Hematopoietic multipotent progenitor cell treated with erythropoietin and hydrocortisone succinate and interleukin-3 and kit ligand, for 15 days (in vitro differentiated cells): ENCODE measurements at places on chromosomes 6 and 20.

- peak; percentile 15 for DNase-seq
Measured at GRCh38 chr6:159633196-159633595, 59.8 kb downstream of the SOD2 start.

GRCh38 chr20:48275286-48276020 lies 490.2 kb upstream of the SULF2 start:
- DNase-seq = no peak

DNA sequence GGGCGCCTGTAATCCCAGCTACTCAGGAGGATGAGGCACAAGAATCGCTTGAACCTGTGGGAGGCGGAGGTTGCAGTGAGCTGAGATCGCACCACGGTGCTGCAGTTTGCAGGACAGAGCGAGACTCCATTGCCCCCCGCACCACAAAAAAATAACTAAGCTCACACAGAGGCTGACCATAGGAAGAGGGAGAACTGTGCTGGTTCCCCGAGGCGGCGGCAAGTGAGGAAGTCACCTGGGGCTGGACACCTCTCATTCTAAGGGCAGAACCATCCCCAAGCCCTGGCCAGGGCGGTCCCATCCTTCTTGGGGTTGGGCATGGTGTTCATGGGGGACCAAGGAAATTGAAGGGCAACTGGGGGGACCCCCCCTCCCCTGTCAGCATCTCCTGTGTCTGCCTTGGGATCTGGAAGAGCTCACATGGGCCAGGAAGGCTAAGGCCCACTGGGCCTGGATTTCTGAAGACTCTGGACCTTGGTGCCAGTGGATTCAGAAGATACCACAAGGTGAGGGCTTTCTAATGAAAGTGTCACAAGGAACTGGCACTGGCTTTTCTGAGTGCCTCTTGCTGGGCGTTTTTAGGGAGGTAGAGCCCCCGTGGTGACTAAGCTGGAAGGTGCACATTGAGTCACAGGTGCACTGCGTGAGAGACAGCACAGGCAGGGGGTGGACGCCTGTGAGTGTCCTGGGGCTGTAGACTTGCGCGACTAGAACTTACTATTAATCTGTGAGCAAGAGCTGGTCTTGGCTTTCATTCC lies 11.5 kb downstream of the IRF4 start:
- DNase-seq = no peak

DNA sequence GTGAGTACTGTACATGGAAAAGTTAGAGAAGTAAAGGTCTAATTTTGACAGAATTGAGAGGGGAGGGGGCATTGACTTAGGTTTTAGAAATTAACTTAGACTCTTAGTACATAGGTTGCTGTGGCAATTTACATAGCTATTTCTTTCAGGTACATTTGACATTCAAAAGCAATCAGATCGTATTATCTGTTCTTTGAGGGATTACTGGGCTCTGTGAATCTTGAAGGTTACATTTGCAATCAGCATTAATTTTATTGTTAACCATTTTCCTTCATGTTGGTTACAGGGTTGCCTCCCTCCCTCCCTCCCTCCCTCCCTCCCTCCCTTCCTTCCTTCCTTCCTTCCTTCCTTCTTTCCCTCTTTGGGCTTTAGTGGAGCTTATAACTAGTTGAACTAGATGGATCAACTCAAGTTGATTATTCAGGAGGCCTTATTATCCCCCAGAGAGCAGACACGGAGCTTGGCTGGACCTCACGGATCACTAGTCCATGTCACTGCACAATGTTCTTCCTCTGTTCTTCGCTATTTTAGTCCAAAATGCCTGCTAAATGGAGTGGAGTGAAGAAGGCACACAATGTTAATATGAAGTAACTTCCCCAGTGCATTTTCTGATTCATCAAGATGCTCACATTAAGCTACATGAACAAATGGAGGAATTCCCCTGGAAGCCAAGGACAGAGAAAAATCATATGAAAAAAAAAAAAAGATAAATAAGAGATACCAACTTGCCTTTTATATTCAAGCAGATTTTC lies 87.8 kb downstream of the PLCB4 start:
- no peak for DNase-seq
